ENCODE measurements at places on chromosomes 7 and 10.

- no peak for DNase-seq
Observed at GRCh38 chr10:43091846-43092245, 15.0 kb downstream of the RET start.

- DNase-seq, result no peak
Observed at GRCh38 chr7:130435311-130435854, 5.4 kb downstream of the CEP41 start.

DNA sequence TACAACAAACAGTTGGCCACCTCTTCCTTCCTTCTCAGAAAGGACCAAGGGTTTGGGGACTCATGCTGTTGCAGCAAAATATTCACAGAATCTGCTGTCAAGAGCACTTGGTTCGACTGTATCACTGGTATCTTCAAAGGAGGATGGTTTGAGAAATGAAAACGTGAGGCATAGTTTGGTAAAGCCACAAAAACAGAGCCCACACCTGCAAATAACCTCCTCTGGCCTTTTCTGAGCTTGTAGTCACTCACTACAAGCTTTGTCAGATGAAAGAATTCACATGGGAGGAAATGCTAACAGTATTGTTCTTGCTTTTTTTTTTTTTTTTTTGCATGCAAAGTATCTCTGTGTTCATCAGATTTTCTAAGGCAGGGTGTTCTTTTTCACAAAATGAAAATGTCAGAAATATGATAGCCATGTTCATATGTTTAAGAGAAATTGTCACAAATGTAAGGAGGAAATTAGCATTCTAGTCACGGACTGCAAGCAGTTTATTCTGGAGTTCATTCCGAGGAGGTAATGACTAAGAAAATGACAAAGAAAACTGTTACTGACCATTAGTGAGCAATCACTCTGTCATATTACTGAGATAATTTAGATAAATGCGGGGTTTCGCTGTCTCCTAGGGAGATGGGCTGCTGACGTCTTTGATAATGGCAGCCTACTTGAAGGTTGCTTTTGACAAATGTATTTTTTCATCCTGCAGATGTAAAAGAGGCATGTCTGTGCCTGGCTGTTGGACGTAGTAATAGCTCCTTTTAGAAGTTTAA, 117.8 kb upstream of the MYO3A start:
- DNase-seq, result no peak

DNA sequence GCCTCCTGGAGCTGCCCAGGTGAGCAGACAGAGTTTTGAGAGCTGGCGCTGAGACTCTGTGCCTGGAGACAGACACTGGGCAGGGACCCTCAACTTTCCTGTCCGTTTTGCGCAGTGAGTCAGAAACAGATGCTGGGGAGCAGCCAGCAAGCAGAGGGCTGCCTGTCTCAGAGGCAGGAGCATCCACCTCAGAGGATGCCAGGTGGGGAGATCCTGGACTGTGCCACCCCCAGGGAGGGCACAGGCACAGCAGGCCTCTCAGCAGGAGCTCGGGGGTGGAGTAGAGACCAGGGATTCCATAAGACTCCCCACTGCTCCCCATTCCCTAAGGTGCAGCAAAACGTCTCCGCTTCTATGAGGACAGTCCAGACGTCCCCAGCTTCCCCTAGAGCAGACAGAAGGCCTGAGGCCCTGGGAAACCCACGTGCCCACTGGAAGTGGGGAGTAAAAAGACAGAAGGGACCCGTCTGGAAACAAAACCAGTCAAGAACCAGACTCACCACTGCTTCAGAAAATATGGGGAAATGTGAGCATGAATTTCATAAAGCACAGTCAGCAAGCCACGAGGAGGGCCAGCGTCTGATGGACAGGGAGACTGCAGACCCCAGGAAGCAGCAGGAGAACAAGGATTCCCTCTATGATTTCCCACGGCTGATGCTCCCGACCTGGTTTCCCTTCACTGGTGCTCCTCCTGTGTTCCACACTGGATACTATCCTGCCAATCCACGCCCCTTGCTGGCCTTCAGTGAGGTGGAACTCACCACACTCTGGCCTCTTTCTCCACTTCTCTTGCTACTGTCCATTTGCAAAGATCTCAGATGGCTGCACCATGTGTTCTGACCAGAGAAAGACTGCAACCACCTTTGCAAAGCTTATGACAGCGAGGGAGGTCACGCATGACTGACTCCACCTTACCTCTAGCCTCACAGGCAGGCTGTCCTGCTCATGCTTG, 151.3 kb upstream of the FAM20C start:
- no peak for DNase-seq

- no peak for DNase-seq
Observed at GRCh38 chr7:325051-325798, 35.3 kb downstream of the FOXL3 start.
